ENCODE measurements at places on chromosomes 2 and 18.

GRCh38 chr2:204024503-204024902 lies 87.9 kb downstream of the ICOS start:
- peak; percentile 74 for DNase-seq

DNA sequence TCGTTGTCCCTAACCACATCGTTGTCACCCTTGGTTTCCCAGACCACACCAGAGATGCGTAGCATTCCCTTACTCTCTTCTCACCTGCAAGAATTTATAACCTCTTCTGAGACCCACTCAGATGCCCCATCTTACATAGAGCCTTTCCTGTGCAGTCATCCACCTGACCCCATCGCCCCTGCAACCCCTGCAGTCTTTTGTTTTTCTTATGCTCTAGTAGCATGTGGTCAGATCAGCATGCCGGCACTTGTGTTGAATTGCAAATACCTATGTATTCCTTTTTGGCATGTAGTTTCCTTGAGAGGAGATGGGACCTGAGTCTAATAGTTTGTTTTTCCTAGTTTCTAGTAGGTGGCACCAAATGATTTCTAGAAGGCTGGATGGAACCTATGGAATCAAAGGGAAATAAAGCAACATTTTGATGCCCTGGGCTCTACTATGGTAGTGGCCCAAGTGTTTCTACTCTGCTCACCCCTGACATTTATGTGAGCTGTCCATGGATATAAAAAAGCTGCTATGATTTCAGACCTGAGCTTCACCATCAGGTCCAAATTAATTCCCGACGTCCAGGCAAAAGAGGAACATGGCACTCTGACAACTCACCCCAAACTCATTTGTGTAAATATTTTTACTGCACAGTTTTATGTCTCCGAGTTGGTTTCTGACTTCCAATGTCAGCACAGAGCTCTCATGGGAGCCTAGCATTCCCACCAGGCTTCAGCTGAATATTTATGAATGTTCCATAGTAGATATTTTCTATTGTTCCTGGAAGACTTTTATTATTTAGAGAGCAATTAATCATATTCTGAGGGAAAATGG lies 143.6 kb downstream of the RNF144A start:
- no peak for DNase-seq

DNA sequence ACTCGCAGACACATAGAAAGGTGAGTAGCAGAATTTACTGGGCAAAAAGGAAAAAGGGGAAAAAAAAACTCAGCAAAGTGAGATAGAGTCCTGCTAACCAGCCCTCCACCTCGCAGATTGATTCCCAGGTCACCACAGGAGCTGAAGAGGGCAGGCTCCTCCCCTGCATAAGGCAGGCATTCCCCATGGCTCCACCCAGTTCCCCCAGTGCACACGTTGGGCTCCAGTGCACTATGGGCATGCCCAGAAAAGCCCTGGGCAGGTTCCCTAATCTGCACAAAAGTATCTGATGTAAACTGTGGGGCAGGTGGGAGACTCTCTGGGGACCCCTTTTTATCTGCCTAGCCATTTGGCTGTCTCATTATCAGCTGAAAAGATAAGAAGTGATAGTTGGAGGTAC lies 461.2 kb upstream of the TMEFF2 start:
- DNase-seq, result no peak

- no peak for DNase-seq
These were observed 34.7 kb upstream of the GPR17 start for GRCh38 chr2:127611076-127611925.

- DNase-seq, result no peak
These were observed 5.2 kb downstream of the ZRANB3 start for GRCh38 chr2:135525786-135526185.

GRCh38 chr2:218799990-218800389 lies 18.0 kb downstream of the CYP27A1 start:
- no peak for DNase-seq

DNA sequence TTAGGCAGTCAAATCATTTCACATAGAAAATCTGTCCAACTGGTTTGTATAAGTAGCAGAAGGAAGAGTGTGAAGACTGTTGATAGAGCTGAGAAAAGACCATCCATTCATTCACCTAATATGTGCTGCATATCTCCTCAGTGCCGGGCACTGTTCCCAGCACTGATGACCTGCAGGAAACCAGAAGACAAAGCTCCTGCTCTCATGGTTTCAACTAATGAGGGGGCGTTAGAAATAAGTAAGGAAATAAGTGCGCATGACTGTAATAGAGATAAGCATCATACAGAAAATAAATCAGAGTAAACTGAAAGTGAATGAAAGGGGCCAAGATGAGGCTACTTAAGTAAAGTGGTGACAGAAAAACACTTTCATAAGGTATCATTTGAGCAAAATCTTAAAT lies 427.5 kb upstream of the CDH20 start:
- DNase-seq, result peak; percentile 9

DNA sequence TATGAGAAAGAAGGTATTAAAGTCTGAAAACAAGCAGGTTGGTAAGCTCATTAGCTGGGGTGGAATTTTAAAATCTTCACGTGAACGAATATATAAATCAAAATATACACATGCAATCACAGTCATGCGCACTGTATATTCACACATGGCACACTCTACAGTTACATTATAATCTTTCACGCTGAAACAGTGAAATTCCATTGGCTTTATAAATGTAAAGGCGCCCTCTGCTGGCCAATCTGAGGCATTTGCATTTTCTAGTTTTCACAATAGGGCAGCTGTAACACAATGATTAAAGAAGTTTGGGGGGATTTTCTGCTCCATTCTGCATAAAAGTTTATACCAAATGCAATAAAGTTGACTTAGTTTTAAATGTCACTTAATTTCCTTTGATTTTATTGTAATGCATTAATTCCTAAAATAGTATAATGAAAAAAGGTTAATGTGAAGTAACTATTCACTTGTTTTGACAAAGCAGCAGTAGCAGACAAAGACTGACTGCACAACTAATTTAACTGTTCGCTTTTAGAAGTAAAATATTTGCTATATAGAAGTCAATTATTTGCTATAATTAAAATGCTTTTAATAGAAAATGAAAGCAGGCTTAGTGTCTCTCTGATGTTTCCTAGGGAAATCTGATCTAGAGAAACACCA lies 17.2 kb downstream of the IFIH1 start:
- peak; percentile 72 for DNase-seq

GRCh38 chr2:145245268-145245870 lies 725.5 kb upstream of the ZEB2 start:
- DNase-seq, result peak; percentile 9

DNA sequence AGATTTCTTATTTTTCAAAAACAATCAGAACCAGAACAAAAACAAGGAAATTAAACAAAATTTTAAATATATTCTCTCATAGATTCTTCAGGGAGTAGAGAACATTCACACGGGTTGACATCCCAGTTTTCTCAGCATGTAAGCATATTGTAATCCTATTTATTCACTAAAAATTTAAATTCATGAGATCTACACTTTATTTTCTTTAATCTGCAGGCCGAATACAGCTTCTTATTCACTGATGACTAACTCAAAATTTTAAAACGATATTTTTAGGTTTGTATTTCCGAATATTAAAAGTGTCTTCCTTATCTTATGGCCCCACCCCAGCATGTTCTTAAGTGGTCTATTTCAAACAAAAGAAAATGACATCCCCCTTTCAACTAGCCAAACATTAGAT lies 262.4 kb downstream of the MEIS1 start:
- no peak for DNase-seq

DNA sequence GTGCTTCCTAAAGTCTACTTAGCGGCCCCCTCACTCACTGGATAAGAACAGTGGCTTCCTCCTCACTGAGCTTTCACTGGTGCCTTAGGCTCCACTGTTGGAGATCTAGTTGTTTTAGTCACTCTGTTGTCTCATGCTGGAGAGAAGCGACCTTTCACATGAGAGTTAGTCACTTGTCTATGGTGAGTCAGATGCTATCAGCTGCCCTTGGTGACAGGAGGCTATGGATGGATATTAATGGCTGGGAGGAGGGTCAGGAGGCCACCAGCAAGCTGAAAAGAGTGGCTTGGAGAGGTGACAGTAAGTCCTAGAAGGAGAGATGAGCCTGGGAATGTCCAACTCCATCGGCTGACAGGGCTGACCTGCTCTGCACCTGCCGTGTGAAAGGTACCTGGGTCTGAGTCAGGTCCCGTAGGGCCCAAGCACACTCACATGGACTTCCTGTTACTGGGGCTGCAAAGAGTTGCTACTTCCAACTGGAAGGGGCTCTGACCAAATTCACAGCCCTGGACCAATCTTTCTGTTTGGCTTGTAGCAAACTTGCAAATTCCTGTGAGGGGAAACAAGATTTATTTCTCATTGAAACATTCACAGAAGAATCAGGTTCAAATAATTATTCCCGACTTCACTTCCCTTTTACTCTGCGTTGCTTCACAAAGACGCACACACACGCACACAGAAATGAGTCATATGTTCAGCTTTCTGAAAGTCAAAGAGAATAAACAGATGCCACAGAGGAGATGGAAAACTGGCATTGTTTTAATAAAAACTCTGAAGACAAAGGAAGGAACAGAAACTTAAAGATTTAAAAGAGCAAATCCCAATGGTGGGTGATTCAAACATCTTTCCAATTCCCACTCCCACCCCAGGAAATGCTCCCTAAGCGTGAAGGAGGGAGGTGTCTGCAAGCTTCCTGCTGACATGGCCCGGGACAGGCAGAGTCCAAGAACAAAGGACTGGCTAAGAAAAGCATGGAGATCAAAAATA lies 203.5 kb upstream of the TWIST2 start:
- peak; percentile 62 for DNase-seq

GRCh38 chr2:202605174-202605573 lies 29.6 kb upstream of the FAM117B start:
- DNase-seq, result peak; percentile 13

DNA sequence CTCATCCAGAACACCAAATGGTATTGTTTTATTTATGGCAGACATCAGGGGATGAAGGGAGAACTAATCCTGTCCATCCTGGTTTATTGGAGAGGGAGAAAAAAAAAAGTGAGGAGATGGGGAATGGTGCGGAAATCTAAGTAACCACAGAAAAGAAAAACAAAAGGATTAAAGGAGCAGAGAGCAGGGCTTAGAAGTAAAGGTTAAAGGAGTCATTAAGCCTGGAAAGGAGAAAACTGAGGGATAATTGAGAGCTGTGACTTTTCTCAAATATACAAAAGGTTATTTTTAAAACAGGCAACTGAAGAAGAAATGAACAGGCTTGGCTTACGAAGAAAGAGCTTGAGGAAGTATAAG lies 127.2 kb upstream of the PPP1CB start:
- DNase-seq, result no peak

DNA sequence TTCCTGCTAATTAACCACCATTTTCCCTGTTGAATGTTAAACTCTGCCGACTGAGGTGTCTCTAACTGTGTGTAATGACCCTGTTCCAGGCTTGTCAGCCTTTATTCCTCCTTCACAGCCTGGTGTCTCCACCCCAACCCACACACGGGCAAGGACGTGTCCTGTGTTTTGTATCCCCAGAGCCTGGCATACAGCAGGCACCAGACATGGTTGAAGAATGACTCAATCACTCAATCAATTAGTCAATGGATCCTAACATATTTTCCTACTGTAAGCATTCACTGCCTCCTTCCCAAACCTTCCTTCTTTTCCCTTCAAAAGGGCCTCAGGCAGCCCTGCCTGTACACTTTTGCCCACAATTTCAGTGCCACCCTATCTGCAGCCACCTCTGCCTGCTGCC lies 2.7 kb upstream of the TNS1 start:
- no peak for DNase-seq

DNA sequence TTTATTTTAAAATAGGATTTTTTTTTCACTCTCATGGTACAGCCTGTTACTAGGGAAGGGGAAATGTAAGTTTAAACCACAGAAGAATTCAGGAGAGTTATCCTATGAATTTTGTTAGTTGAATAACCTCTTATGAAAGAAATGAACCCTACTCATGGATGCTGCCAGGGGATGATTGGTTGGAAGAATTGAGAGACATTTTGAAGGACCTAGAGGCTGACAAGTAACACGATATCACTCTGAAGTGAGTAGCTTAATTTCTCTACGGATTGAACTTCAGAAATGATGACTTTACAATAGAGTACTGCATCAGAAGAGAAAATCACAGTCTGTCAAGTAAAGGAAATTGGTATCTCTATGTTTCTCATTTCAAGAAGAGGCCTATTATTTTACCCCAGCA lies 1346.2 kb downstream of the SUCLG1 start:
- no peak for DNase-seq

- no peak for DNase-seq
These were observed 133.7 kb downstream of the SMAD7 start for GRCh38 chr18:48817021-48817461.

DNA sequence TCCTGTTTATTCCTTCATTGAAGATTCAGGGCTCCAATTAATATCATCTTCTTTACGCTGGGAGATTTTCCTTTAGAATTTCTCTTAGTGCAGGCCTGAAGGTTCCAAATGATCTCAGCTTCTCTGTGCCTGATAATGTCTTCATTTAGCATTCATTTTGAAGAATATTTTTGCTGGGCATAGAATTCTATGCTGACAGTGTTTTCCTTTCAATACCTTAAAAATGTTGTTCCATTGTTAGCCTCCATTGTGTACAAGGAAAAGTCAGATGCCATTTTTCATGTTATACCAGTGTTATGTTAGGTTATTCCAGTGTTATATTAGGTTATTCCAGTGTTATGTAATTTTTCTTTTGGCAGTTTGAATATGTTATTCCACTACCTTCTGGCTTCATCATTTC lies 14.9 kb upstream of the OR6B3 start:
- no peak for DNase-seq

DNA sequence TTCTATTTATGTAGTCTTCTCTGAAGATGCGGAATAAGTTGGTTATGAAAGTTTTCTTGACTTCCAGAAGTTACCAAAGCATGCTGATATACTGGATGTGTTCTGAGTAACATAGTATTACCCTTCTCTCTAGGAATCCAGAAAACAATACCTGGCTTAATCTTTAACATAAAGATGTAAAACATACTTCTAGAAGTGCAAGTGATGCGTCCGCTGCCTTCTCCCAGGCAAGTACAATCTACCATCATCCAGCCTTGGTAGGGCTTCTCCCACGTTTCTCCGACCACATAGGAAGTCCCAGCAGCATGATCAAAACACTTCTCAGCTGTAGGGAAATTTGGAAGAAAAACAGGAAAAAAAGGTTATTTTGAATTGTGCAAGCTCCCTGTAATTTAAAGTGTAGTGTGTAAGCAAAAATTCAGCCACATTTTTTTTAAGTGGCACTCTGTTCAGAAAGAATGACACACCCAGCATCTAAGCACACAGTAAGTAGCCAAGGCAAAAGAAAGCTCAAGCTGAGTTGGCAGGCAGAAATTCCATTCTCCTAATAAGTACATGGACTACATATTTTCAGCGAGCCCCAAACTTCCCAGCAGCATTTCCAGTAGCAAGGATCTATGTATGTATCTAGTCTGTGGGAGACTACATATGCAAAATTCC lies 5.2 kb downstream of the FN1 start:
- DNase-seq, result peak; percentile 70

DNA sequence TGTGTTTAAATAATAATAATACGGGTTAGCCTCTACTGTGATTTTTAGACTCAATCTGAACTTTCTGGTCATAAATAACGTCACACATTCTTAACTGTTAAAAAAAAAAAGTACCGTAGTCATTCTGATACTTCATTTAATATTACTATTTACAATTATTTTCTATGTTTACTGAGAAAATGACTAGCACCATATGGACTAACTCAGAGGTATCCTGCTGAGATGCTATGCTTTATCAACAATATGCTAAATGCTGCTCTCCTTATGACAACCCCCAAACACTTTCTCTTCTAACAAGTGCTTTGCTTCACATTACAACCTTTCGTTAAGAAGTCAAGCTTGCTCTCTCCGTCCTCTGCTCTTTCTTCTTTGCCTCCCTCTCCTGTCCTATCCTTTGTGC lies 182.1 kb downstream of the AFF3 start:
- no peak for DNase-seq

- no peak for DNase-seq
These were observed 48.0 kb downstream of the ROCK2 start for GRCh38 chr2:11296401-11296800.

GRCh38 chr2:105925390-105925789 lies 180.7 kb downstream of the NCK2 start:
- DNase-seq, result no peak
